ENCODE measurements at places on chromosomes 16 and 17. TPM values are rescaled to one million over a fixed set of nuclear protein-coding genes. Genes with fewer than 3 reads are reported as not detected.

The CETP gene
- 0.08 TPM for total RNA-seq

The SYNGR2 gene
- total RNA-seq: 23.7 TPM

GRCh38 chr16:30430428-30430970 lies 669 bp upstream of the DCTPP1 start:
- DNase-seq: no peak
- H3K4me1 ChIP-seq: peaks cover 16% of the 10 kb centered on the region
- H3K27me3 ChIP-seq: no peaks in the 10 kb centered on the region
- H3K4me3 ChIP-seq: peak overlapping the region; percentile 60
- H3K27ac ChIP-seq: no peak overlapping the region

GRCh38 chr16:11585460-11586377 lies 1.0 kb downstream of the LITAF start:
- peaks cover 49% of the 10 kb centered on the region for H3K4me1 ChIP-seq
- no peak for DNase-seq
- peak overlapping the region; percentile 88 for H3K27ac ChIP-seq

- DNase-seq: no peak
- no peak overlapping the region for H3K4me3 ChIP-seq
- no peaks in the 10 kb centered on the region for H3K4me1 ChIP-seq
- H3K27ac ChIP-seq: no peak overlapping the region
- peaks cover 49% of the 10 kb centered on the region for H3K27me3 ChIP-seq
These were observed 17.5 kb downstream of the ALOX15B start for GRCh38 chr17:8056232-8056975.

DNA sequence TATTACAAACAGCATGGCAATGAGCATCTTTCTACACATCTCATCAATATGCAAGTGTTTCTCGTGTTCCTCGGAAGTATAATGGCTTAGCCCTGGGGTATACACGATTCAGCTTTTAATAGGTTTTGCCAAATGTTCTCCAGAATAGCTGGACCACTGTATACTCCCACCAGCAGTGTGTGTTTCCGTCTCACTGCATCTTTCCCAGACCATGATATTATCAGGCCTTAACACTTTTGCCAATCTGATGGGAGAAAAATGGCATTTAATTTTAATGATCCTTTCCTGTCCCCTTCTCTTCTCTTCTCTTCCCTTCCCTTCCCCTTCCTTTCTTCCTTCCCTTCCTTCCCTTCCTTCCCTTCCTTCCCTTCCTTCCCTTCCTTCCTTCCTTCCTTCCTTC lies 30.8 kb downstream of the PRKCB start:
- no peaks in the 10 kb centered on the region for H3K4me1 ChIP-seq
- H3K27ac ChIP-seq: no peak overlapping the region
- no peak overlapping the region for H3K4me3 ChIP-seq
